ENCODE measurements at places on chromosomes 2 and 18. TPM values are rescaled to one million over a fixed set of nuclear protein-coding genes. Genes with fewer than 3 reads are reported as not detected.

GRCh38 chr2:150567771-150568301 is 80.4 kb upstream of the RND3 start:
- no peak overlapping the region for H3K4me3 ChIP-seq
- H3K27me3 ChIP-seq, result no peaks in the 10 kb centered on the region
- no peak overlapping the region for H3K27ac ChIP-seq
- no peaks in the 10 kb centered on the region for H3K36me3 ChIP-seq
- DNase-seq, result no peak

Gene TBR1
- total RNA-seq, result not detected

DNA sequence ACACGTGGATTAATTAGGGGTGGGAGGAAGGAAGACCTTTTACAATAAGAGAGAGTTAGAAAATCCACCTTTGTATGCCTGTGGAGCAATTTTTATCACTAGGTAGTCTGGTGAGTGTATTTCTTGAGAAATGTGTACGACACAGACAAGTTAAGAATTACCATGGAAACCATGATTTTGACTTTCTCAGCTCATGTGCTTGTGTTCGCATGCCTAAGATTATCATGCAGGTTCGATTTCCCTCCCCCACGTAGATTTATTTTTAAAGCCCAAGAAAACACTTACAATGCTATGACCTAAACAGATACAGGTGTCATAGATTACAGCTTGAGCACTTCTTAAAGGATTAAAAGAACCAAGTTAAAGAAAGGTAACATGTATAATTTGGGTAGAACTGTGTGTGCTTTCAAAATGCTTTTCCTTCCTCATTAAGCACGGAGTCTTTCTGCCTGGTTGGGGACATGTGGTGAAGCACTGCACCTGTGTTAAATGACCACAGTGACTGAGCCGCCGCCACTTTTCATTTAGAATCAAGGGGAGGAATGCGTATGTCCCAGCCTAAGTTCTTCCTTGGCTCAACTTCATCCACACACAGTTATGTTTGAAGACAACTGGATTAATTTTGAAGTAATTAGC is 16.6 kb downstream of the SERTAD2 start:
- H3K4me3 ChIP-seq, result no peak overlapping the region
- no peak for DNase-seq
- peaks cover 33% of the 10 kb centered on the region for H3K36me3 ChIP-seq

Gene PLGLB2
- total RNA-seq, result 3.3 TPM

Gene BOLL
- total RNA-seq, result not detected

GRCh38 chr2:181750305-181750704 is 70.0 kb upstream of the NEUROD1 start:
- no peaks in the 10 kb centered on the region for H3K36me3 ChIP-seq
- H3K4me3 ChIP-seq, result no peak overlapping the region
- no peaks in the 10 kb centered on the region for H3K4me1 ChIP-seq

DNA sequence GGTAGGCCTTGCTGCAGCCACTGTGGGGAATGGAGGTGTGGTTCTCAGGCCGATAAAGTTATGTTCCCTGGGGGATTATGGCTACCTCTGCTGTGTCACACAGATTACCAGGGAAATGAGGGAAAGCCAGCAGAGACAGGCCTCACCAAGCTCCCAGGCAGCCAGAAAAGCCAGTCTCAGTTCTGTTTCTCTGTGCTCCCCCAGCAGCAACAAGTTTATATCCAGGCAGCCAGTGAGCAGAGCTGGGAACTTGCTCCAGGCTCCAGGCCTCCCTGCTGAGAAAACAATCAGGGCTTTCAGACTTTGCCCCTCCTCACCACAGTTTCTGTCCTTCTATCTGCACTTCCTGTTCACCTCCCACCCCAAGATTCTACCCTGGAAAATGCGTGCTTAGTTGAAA is 596.6 kb upstream of the GYPC start:
- no peaks in the 10 kb centered on the region for H3K36me3 ChIP-seq
- DNase-seq, result no peak
- H3K27ac ChIP-seq, result no peak overlapping the region
- no peak overlapping the region for H3K4me3 ChIP-seq

DNA sequence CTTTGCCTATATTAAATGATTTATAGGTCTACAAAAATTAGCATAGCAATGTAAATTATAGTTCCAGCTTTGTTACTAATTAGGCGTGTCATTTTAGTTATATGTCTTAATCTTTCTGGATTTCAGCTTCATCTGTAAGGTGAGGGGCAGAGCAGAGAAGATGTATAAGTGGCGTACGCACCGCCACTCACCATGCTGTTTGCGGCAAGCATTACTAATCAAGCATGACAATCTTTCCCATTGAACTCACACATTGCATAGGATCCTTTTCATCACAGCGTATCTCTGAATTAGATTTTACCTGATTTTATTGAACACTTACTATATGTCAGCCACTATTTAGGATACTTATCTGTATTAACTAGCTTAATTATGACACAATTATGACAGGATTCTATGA is 183.6 kb upstream of the DLGAP1 start:
- H3K4me1 ChIP-seq, result no peaks in the 10 kb centered on the region
- H3K27ac ChIP-seq, result no peak overlapping the region
- no peaks in the 10 kb centered on the region for H3K36me3 ChIP-seq

DNA sequence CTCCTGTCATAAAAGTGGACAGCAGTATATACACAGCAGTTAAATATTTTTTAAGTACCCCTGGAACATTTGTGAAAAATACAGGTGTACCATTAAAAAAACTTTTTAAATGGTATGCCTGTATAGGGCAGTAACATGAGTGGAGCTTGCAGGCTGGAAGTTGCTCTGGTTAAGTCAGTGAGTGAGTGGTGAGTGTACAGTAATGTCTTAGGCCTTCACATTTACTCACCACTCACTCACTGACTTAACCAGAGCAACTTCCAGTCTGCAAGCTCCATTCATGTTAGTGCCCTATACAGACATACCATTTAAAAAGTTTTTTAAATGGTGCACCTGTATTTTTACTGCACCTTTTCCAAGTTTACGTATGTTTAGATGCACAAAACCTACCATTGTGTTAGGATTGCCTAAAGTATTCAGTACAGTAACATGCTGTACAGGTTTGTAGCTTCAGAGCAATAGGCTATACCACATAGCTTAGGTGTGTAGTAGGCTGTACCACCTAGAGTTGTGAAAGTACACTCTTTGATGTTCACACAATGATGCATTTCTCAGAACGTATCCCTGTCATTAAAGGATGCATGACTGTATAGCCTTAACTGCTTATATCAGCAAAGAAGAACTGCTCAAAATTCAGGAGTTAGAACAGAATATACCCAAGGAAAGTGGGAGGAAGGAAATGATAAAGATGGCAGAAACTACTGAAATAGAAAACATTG is 112.6 kb downstream of the EHBP1 start:
- H3K27ac ChIP-seq, result no peak overlapping the region
- H3K27me3 ChIP-seq, result no peaks in the 10 kb centered on the region
- no peaks in the 10 kb centered on the region for H3K4me1 ChIP-seq
- DNase-seq, result no peak

- H3K4me3 ChIP-seq, result no peak overlapping the region
- H3K4me1 ChIP-seq, result no peaks in the 10 kb centered on the region
- no peak overlapping the region for H3K27ac ChIP-seq
- DNase-seq, result no peak
These were observed 790.5 kb downstream of the RNF144A start for GRCh38 chr2:7707723-7708122.

DNA sequence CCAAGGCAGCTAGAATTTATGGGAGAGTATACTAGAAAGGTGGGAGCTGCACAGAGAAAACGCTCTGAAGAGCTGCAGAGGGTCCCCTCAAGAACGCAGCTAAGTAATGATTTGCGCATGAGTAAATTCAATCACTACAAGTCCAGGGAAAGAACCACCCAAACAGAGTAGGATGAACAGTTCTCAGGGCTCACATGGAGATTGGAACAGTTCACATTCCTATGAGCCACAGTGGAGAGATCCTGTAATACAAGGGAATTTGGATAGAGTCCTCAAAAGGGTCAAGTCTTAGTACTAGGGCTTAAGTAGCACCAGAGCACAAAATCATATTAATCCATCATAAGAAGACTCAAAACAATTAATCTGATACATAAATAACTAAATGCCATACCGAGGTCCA is 12.7 kb downstream of the OLA1 start:
- no peaks in the 10 kb centered on the region for H3K4me1 ChIP-seq
- H3K4me3 ChIP-seq, result no peak overlapping the region
- no peak for DNase-seq
- no peaks in the 10 kb centered on the region for H3K27me3 ChIP-seq
- H3K36me3 ChIP-seq, result no peaks in the 10 kb centered on the region

Gene PLEK
- total RNA-seq, result 10.7 TPM

DNA sequence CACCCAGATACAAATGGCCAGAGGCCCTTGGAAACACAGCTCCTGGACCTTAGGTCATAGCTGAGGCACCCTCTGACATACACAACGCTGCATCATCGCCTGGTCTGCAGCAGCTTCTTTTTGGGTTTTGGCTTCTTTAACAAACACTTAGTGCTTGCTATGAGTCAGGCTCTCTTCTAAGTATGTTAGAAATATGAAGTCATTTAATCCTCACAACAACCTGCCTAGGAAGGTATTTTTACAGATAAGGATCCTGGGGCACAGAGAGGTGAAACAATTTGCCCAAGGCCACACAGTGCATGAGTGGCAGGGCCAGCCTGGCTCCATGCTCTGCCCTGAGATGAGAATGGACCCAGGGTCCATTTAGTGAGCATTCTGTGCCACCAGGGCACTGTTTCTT is 96.6 kb downstream of the TMEM17 start:
- no peaks in the 10 kb centered on the region for H3K27me3 ChIP-seq
- peaks cover 4% of the 10 kb centered on the region for H3K4me1 ChIP-seq
- H3K4me3 ChIP-seq, result no peak overlapping the region
- no peaks in the 10 kb centered on the region for H3K36me3 ChIP-seq

DNA sequence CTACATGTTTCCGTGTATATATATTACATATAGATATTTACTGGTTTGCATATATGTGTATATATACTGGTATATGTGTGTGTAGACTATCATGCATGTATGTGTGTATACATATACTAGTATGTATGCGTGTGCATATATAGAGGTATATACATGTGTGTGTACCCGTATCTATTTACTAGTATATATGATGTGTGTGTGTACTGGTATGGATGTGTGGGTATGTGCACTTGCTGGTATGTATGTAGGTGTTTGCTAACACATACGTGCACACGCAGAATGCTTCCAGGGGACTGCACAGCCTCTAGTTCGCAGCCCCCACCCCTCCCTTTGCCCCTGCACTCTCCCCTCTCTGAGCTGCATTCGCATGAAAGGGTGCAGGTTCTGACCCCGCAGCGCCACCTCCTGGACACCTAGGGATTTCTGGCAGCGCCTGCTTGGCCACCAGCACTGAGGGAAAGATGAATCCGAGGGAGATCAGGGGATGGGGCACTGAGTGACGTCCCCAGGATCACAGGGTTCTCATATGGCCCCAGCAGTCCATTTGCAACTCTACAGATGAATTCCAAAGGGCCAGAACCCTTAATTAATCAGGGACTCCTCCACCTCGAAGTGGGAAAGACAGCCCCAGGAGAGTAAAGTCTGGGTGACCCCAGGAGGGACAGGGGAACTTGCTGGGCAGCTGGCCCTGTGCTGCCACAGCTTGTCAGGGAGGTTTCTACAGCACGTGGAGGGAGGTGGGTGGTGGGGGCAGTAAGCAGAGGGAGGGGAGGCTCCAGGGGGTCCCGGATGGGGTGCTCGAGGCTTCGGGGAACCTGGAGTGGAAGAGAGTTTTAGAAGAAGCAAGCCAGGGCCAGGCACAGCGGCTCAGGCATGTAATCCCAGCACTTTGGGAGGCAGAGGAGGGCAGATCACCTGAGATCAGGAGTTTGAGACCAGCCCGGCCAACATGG is 66.8 kb upstream of the ASAP2 start:
- no peak overlapping the region for H3K27ac ChIP-seq
- H3K27me3 ChIP-seq, result no peaks in the 10 kb centered on the region
- H3K4me3 ChIP-seq, result no peak overlapping the region
- H3K4me1 ChIP-seq, result peaks cover 5% of the 10 kb centered on the region

DNA sequence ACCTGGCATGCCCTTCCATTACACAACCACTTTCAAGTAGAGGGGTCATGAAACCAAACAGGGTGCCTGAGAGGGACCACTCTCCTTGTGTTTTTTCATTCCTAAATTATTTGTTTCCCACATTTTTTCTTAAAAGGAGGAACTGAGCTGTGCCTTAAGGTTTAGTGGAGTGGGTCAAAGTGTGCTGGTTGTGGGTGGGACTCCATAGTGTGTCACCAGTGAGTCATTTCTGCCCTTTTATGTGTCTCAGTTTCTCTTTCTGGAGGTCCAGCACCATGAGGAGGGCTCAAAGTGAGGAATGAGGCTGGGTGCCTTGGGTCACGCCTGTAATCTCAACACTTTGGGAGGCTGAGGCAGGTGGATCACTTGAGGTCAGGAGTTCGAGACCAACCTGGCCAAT is 37.8 kb downstream of the COMMD1 start:
- H3K27ac ChIP-seq, result no peak overlapping the region
- DNase-seq, result no peak
- no peaks in the 10 kb centered on the region for H3K36me3 ChIP-seq
- H3K4me3 ChIP-seq, result no peak overlapping the region
- no peaks in the 10 kb centered on the region for H3K27me3 ChIP-seq
- no peaks in the 10 kb centered on the region for H3K4me1 ChIP-seq

All from CD4-positive, alpha-beta memory T cell (primary cell).